ENCODE measurements at places on chromosomes 3 and 15. TPM values are rescaled to one million over a fixed set of nuclear protein-coding genes. Genes with fewer than 3 reads are reported as not detected.

GRCh38 chr15:39692356-39693327 lies 90.0 kb downstream of the FSIP1 start:
- DNase-seq = no peak

- peak; percentile 35 for DNase-seq
Measured at GRCh38 chr3:65342084-65342683, 654.4 kb upstream of the ADAMTS9 start.

DNA sequence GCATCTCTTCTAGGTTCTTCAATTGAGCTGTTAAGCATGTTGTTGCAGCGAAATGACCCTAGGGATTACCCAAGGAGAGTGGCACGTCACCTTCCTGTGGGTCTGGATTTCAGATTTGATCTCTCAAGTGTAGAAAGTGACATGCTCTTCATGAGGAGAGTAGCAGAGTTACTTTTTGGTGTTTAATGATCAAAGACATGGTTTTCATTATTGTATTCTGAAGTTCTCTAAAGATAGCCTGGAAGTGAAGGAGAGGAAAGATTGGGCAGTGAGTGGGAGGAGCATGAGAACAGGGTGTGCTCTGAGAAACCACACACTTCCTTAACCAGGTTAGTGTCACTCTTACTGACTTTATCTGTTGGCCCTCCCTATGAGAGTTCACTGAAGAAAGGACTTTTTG lies 153.6 kb downstream of the AKAP13 start:
- DNase-seq = no peak

DNA sequence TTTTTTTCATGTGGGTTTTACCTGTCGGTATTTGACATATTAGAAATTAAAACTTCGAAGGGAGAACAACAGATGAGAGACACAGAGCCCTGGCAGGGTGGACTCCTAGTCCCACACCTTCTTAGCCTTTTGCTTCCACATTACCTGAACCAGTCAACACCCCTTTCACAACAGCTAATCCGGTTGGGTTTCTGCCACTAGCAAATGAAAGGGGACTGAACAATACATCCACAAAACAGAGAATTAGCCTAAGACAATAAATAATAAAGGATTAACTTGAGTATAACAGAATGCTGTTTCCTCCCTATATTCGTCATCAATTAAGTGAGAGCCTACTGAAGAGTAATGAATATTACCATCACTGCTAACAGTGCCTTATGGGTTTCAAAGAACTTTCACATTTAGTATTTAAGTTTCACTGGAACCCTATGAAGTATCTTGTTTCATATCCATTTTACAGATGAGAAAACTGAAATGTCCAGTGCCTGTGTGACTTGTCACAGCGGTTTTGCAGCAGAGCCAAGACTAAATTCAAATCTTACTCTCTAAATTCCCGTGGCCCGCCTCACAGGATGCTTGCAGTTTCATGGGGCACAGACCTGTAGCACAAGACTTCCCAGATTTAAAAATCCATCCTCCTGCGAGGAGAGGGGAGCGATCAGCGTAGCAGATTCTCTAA lies 1.0 kb upstream of the RAB8B start:
- peak; percentile 45 for DNase-seq

Gene ITIH3
- total RNA-seq = not detected

Gene MAN2C1
- total RNA-seq = 167 TPM

Gene SAMMSON
- total RNA-seq = not detected

DNA sequence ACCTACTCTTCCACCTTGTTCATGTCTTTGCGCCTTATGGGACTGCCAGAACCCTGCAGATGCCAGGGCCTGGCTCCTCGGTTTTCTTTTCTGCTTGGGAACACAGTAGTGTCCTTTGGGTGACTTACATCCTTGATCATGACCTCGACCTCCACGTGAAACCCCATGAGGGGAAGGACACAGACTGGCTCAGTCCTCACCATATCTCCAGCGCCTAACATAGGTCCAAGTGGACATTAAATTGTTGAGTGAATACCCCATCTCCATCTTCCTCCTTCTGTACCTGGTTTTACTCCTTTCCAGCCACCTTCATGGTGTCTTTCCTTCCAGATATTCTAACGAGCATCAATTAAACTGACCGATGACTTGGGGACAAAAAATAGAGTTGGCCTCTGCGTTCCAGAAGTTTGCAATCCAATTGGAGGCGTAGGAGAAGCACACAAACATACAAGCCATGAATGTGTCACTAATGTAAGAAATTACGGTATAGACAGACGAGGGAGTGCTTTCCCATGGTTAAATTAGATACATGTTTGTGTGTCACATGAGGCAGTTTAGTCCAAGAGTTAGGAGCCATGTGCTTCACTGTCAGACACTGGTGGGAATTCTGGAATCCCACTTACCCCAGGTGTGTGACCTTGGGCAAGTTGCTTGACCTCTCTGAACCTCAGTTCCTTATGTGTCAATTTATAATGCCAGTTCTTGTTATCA lies 907 bp upstream of the HERC1 start:
- DNase-seq = no peak

DNA sequence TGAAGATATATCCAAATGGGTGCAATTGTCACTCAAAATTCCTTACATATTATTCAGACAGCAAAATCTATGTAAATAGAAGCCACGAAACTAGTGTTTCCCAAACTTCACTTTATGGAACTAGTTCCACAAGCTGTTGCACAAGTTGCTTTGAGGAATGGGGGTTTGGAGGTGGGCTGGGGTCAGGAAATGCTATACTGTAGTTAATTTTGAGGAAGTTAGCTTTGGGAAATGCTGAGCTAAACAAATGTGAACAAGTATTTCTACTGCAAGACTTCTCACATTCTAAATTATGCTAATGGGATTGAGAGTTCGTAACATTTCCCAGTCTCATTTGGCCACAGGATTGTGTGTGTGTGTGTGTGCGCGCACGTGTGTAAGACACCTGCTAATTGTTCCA lies 28.7 kb upstream of the SAMMSON start:
- no peak for DNase-seq

DNA sequence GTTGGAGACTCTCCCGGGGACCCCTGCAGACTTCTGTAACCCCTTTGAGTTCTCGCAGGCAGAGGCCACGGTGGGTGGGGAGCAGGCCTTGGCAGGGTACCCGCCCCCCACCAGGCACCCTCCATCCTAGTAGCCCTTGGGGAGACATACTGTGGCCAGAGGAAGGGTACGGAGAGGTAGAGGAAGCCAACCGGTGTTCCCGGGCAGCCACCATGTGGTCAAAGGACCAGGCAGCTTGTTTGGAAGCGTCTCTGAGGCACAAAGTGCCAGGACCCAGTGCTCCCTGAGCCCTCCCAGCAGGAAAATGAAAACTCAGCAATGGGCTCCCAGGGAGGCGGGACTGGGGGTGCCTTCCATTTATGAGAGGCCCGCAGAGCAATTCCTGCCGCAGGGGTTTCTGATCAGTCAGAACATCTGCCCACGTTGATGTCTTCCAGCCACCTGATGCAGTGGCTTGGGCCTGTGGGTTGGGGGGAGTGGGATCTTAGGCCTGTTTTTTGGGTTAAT lies 53.0 kb upstream of the CGNL1 start:
- no peak for DNase-seq

- no peak for DNase-seq
Measured at GRCh38 chr15:67977414-67978089, 76.6 kb upstream of the PIAS1 start.

DNA sequence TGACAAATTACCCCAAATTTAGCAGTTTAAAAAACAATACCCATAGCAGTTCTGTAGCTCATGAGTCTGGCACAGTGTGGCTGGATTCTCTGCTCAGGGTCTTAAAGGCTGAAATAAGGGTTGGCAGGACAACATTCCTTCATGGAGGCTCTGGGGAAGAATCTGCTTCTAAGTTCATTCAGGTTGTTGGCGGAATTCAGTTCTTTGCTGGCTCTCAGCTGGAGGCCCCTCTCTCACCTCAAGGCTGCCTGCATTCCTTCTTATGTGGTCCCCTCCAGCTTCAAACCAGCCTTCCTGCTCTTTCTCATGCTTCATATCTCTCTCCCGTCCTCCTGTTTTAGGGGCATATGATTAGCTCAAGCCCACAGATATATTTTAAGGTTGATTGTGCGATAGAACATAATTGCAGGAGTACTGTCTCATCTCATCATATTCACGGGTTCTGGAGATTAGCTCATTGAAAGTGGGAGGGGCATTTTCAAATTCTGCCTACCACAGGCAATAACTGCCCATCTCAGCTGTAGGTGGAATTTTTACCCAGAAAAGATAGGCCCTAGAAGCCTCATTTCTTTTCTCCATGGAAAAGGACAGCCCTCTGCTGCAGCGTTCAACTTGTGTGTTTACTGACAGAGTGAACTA lies 5.6 kb upstream of the ZBTB47 start:
- DNase-seq = no peak

Gene LTF
- not detected for total RNA-seq

Gene TNFSF10
- total RNA-seq = 32.7 TPM

GRCh38 chr15:57098896-57099295 lies 180.5 kb downstream of the TCF12 start:
- DNase-seq = no peak

DNA sequence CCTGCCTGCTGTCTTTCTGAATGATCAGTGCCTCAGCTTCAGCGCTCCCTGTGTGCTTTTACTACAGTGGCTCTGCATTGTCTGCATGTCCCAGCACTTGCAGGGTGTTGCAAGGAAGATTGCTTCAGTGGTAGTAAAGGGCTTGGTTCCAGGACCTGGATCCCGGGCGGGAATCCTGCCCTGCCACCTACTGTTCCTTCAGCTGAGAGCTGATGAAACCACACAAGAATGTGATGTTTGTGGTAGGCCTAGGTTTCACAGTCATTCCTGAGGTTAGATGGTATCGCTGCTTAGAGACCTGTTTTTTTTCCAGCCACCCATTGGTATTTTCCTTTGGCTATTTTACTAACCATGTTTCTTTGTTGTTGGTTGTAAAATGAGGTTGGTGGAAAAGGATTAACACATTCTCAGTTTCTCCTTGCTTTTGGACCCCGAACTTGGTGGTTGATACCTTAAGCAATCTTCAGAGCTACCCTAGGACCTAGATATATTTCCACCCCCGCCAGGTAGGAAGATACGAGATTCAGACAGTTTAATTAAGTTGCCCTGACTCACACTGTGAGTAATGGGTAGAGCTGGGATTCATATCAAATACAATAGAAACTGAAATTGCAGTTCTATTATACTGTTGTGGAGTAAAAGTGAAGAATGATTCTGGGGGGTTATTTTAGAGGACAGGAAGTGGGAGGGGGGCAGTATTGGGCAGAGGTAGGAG lies 11.4 kb downstream of the GPR87 start:
- DNase-seq = peak; percentile 57

GRCh38 chr15:72735111-72735510 lies 48.4 kb downstream of the ADPGK start:
- no peak for DNase-seq

Gene TM4SF18
- not detected for total RNA-seq

Gene ITIH4
- 16.5 TPM for total RNA-seq

DNA sequence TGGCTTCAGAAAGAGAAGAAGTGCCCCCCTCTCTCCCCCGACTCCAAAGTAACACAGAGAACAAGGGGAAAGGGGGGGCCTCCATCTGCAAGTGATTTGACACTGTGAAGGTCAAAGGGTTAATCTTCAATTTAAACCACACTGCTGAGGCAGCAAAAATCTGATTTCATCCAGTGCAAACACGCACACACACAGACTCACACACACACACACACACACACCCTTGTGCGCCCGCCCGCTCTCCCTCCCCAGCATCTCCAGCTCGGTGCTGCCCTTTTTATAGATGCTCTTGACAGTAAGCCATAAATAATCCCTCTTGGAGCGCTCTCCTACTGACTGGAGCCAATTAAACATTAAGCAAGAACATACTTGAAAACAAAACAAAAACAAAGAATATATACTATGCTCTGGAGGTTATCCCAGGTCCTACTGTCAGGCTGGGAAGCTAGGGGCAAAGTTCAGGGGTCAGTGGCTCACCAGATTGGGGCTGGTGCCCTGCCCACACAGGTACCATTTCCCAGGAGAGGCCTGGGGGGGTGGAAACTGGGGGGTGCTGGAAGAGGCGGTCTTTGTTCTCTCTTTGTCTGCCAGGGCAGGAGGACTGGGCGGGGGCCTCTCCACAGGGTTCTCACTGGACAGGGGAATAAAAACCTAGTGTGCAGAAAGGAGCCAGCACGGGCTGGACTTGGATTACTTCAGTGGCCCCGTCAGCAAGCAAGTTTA lies 16.3 kb downstream of the BMF start:
- no peak for DNase-seq

DNA sequence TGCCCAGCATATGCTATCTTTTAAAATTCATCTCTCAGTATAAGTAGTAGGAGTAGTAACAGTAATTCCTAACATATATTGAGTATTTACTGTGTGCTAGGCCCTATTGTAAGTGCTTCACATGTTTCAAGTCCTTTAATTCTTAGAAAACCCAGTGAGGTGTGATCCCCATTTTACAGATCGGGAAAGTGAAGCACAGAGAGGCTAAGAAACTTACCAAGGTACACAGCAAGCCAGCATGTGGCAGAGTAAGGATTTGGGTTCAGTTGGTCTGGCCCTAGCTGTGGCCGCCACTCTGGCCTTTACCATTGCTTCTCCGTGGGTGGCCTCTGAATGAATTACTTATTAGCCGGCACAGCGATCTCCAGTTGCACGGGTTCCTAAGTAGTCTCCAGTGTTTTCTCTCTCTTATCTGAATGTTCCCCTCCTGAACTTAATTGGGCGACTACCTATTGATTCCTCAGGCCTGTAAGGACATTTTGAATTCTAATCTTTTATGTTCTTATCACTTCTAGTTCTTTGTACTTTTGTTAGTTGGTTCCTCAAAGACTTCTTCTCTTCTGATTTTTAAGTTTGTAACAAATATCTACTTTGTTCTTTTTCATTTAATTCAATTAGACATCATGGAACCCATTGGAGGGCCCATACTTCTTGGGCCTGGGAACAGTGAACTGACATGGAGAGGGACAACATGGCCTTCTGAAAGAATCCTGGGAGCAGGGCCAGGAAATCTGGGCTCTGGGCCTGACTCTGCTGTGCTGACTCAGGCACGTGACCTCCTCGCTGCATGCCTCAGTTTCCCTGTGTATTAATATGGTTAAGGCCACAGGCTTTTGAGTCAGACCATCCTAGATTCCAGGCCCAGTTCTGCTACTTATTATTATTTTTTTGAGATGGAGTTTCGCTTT lies 11.6 kb downstream of the CLCN2 start:
- no peak for DNase-seq

- no peak for DNase-seq
Measured at GRCh38 chr3:140396110-140396509, 281.8 kb upstream of the TRIM42 start.

Gene STRA6
- 0.14 TPM for total RNA-seq

DNA sequence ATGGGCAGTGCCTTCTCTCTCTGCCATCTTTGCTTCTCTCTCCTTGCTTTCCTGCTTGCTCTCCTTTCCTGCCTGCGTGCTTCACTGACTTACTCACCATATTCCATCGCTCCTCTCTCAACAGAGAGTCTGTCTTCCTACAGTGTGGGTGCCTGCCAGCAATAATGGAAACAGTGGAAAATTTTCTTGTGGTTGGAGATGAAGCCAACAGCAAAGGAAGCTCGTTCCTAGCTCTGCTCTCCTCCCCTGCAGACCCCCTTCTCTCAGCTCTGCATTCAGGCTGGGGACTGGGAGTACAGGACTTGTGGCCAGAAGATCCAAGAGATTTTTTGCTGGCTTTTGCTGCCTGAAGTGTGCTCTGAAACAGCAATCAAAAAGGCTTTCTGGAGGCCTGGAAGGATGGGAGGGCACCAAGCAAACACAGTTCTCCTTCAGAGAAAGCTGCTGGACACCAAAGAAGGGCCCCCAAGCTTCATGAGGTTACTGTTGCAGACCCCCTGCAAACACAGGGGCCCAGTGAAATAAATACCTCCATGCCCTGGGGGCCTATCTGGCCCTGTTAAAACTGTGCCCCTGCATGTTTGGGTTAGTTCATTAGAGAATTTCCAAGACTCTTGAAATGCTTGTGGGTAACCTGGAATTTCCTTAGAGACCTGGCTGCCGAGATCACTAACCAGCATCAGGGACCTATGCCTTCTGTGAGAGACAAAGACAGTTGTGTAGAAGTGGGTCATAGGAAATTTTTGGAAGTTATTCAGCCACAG lies 149.9 kb upstream of the RASGRP1 start:
- no peak for DNase-seq

All from activated naive CD4-positive, alpha-beta T cell treated with anti-CD3 and anti-CD28 coated beads, Interleukin-2, amount 50 U/mL, for 72 hours (primary cell).